Trophoblast cell (in vitro differentiated cells and primary cell): ENCODE measurements at places on chromosomes 2 and 18.
A peak's percentile ranks its signal among the peaks of the same experiment; 100 is the strongest.

GRCh38 chr2:30321466-30321865, 90.1 kb downstream of the LBH start:
- no peak overlapping the region for H3K27ac ChIP-seq
- DNase-seq, result no peak
- no peaks in the 10 kb centered on the region for H3K27me3 ChIP-seq
- no peak overlapping the region for H3K4me3 ChIP-seq

GRCh38 chr18:75065251-75066000, 143.5 kb downstream of the PTGR3 start:
- H3K4me3 ChIP-seq, result no peak overlapping the region
- DNase-seq, result no peak

GRCh38 chr18:58531236-58531635, 97.7 kb downstream of the ALPK2 start:
- H3K27me3 ChIP-seq, result peaks cover 2% of the 10 kb centered on the region
- H3K27ac ChIP-seq, result no peak overlapping the region
- H3K4me1 ChIP-seq, result peaks cover 17% of the 10 kb centered on the region
- H3K4me3 ChIP-seq, result no peak overlapping the region
- DNase-seq, result no peak
- H3K36me3 ChIP-seq, result no peaks in the 10 kb centered on the region

DNA sequence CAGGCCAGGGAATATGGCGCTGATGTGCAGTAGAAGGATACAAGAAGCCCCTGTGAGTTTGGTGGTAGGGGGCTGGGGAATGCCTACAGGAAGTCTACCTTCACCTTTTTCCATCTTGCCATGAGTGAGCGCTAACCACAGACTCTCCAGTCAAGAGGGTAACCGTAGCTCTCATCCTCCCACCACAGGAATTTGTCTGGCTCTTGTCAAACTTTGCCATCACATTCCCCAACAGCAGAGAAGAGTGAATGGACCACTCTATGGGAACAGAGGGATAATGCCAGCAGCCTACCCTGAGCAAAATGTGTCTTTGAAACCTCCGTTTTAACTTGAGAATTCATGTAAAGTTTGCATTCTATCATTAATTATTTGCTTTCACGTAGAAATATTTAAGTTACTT, 168.3 kb downstream of the NRP2 start:
- H3K27me3 ChIP-seq, result no peaks in the 10 kb centered on the region
- H3K36me3 ChIP-seq, result no peaks in the 10 kb centered on the region
- peak; percentile 76 for DNase-seq
- H3K27ac ChIP-seq, result peak overlapping the region; percentile 69

- H3K27ac ChIP-seq, result no peak overlapping the region
- no peaks in the 10 kb centered on the region for H3K27me3 ChIP-seq
- H3K4me3 ChIP-seq, result no peak overlapping the region
- DNase-seq, result no peak
These were observed 47.5 kb downstream of the SKA1 start for GRCh38 chr18:50422286-50422898.

DNA sequence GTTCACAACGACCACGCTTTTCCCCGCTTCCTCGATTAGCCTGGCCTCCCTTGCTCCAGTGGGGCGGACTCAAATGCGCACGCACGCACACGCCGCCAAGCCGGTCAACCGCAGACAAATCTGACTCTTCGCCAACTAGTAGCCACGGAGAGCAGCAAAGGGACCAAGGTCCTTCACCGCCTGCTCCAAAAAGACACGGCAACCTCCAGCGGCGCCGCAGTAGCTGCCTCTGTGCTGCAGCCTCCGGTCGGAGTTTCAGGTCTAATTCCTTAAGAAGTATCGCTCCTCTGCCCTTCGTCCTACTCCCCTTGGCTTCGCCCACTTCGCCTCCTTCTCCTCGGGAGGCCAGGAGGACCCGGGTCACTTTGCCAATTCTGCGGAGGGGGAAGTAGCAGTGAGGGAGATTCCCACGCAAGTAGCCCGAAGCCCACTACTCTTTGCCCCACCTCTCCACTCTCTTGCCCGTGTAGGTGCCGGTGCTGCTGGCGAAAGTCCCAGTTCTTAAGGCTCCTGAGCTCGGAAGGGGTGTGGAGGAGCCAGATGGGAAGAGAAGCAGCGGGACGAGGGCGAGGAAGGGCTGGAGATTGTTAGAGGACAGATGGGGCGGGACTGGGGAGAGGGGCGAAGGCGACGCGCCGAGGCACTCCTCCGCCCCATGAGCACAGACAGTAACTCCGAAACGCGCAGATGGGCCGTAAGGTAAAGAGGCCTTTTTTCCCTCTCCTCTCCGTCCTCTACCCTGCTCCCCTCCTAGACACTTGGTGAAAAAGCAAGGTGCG, 615 bp downstream of the AKAIN1 start:
- DNase-seq, result no peak
- H3K4me3 ChIP-seq, result no peak overlapping the region
- H3K4me1 ChIP-seq, result no peaks in the 10 kb centered on the region
- no peak overlapping the region for H3K27ac ChIP-seq

GRCh38 chr2:159096901-159097300, 128.5 kb downstream of the TANC1 start:
- H3K36me3 ChIP-seq, result no peaks in the 10 kb centered on the region
- peaks cover 10% of the 10 kb centered on the region for H3K4me1 ChIP-seq
- no peak for DNase-seq
- no peak overlapping the region for H3K27ac ChIP-seq

DNA sequence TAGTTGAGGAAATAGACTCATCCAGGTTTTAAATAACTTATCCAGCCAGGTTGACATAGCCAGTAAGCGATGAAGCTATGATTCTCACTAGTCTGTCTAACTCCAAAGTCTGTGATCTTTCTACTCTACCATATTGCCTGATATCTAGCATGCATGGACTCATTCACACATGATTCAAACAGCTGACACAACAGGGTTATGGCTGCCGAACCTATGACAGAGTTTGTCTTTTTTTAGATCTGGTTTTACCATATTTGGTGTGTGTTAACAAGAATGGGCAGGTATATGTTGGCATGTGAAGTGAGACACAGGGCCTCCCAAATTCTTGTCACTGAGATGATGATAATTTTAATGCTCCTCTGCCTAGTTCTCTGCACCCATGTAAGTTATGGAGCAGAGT, 210.6 kb downstream of the BABAM2 start:
- DNase-seq, result no peak
- H3K27ac ChIP-seq, result no peak overlapping the region

DNA sequence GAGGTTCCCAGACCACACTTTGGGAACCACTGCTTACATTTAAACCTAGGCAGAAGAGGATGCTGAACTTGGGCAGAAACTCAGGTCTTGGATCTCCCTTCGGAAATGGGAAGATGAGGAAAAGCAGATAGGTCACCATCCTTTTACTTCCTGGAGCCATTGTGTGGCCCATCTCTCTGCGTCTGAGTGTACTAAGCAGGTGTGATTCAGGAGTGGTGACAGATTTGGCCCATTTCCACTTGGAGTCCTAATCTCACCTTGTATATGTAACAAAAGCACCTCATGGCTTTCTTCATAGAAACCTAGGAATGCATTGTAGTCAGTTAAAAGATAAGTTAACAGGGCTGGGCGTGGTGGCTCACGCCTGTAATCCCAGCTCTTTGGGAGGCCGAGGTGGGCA, 71.0 kb downstream of the PRKCE start:
- H3K36me3 ChIP-seq, result no peaks in the 10 kb centered on the region
- DNase-seq, result no peak
- no peak overlapping the region for H3K4me3 ChIP-seq
- no peaks in the 10 kb centered on the region for H3K27me3 ChIP-seq
- no peaks in the 10 kb centered on the region for H3K4me1 ChIP-seq

GRCh38 chr18:11923450-11923849, 15.3 kb upstream of the MPPE1 start:
- peaks cover 6% of the 10 kb centered on the region for H3K4me1 ChIP-seq
- H3K27ac ChIP-seq, result no peak overlapping the region
- no peak overlapping the region for H3K4me3 ChIP-seq
- H3K27me3 ChIP-seq, result no peaks in the 10 kb centered on the region
- DNase-seq, result no peak

GRCh38 chr2:23435250-23436035, 50.5 kb downstream of the KLHL29 start:
- H3K27ac ChIP-seq, result peak overlapping the region; percentile 81
- H3K4me3 ChIP-seq, result no peak overlapping the region
- DNase-seq, result peak; percentile 93
- H3K36me3 ChIP-seq, result no peaks in the 10 kb centered on the region
